ENCODE measurements at places on chromosomes 13 and 19. TPM values are rescaled to one million over a fixed set of nuclear protein-coding genes. Genes with fewer than 3 reads are reported as not detected.

The GZMM gene
- not detected for total RNA-seq

The GGACT gene
- total RNA-seq: 11.4 TPM

The NCAN gene
- not detected for total RNA-seq

The PABPC3 gene
- 0.12 TPM for total RNA-seq

The FGF21 gene
- total RNA-seq: not detected

The MIDN gene
- 32.1 TPM for total RNA-seq

The PCSK4 gene
- 2.8 TPM for total RNA-seq

The DAND5 gene
- total RNA-seq: 0.65 TPM

The MBD3L2 gene
- not detected for total RNA-seq

The KCNC3 gene
- total RNA-seq: not detected

The GARIN5A gene
- not detected for total RNA-seq
